ENCODE measurements at places on chromosomes 1 and 21.

GRCh38 chr1:245809361-245809760 lies 654.6 kb downstream of the KIF26B start:
- DNase-seq: no peak

GRCh38 chr1:66302815-66303214 lies 231.1 kb upstream of the SGIP1 start:
- no peak for DNase-seq

- no peak for DNase-seq
These were observed 21.6 kb upstream of the TRAF5 start for GRCh38 chr1:211305044-211305443.

DNA sequence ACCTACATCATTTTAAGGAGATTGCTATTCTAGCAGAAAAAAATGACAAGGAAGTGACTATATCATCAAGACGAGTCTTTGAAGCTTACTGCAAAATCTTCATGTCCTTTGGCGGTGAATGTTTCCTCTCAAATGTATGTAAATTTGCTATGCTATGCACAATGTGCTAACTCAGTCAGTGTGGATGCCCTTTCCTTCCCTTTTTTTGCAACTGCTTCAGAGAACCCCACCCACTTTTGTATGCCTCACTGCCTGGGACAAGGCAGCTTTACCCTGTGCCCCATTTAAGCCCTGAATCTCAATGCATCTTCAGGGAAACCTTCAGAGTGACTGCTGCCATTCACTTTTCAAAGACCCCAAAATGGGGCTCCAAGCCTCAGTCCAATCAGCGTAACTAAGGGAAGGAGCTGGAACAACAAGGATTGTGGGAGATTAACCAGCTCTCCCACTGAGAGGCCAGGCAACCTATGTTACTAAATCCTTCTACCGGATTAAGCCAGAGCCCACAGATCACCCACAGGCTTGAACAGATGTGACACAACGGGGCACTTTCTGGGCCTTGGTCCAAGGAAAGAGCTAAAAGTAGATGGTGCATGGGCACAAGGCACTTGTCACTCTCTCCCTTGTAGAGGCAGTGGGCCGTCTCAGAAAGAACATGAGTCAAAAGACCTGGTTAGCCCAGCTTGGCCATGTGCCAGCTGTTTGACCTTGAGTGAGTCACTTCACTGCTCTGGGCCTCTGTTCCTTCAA lies 154.4 kb downstream of the PLPP3 start:
- DNase-seq: peak; percentile 36

GRCh38 chr21:17455451-17455850 lies 57.4 kb upstream of the CXADR start:
- DNase-seq: no peak

GRCh38 chr1:51518033-51518585 lies 957 bp downstream of the EPS15 start:
- DNase-seq: no peak

GRCh38 chr21:28235169-28235895 lies 757.3 kb downstream of the LTN1 start:
- DNase-seq: no peak

GRCh38 chr1:32220746-32221580 lies 1.2 kb downstream of the TMEM234 start:
- DNase-seq: no peak

GRCh38 chr1:174074757-174075156 lies 52.6 kb upstream of the RC3H1 start:
- no peak for DNase-seq

- DNase-seq: no peak
These were observed 119.4 kb upstream of the F3 start for GRCh38 chr1:94660994-94661393.
